ENCODE measurements at places on chromosomes 5 and 9.

DNA sequence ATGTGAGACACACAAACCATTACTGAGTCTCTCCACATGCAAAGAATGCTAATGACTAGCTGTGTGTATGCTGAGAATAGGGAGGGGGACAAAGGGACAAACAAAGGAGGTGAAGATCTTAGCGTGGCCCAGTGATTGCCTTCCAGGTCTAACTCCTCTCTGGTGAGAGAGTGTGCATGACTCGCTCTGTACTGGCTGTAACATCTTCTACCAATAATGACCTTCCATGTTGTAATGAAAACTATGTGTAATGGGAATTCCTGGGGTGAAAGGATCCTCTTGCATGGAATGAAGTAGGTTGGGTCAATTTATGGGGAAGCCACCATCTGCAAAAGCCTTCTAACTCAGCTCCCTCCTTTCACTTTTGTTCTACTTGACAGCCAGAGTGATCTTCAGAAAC, 24.4 kb upstream of the GPR151 start:
- no peak for DNase-seq

GRCh38 chr5:170471551-170472178, 32.2 kb upstream of the KCNIP1 start:
- no peak for DNase-seq

DNA sequence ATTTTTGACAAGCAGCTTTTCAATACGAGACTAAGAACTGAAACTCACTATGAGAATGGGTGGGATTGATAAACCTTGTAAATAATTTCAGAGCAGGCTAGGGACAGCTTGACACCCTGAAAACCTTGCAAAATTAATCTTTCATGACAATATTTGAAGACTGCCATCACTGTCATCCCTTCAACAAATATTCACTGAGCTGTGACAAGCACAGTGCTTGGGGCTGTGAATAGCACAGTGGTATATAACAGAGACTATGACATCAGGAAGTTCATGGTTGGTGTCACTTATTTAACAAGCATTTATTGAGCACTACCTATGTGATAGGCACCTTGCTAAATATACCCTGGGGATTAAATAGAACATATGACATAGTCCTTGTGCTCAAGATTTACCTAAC, 741.0 kb upstream of the RIOK2 start:
- DNase-seq, result no peak

- no peak for DNase-seq
Observed at GRCh38 chr5:109580225-109580624, 109.5 kb upstream of the MAN2A1 start.
